ENCODE measurements at places on chromosomes 3 and 15.

GRCh38 chr15:22257047-22258008 lies 177.0 kb downstream of the OR4M2 start:
- DNase-seq = no peak

DNA sequence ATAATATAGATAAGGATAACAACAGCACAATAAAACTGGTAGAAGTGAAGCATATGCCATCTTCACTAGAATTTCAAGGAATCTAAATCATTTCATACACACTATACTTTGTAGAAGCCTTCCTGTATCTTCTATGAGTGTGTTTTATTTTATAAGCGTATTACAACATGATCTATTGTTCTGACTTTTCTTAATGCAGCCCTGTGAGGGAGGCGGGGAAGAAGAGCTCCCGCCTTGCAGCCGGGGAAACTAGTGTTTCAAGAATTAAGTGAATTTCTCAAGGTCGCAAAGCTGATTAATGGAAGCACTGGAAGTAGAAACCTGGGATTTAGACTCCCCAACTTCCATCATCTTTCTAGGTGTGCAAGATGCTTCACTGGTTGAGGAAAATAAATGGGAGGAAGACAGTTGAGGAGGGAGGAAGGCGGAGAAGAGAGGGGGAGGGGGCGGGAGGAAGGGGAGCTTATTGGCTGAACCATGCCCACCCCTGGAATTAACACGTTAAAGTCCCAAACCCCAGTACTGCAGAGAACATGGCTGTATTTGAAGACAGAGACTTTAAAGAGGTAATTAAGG lies 32.9 kb downstream of the VGLL4 start:
- no peak for DNase-seq

GRCh38 chr3:16494814-16495431 lies 18.6 kb downstream of the RFTN1 start:
- no peak for DNase-seq

- DNase-seq = no peak
Measured at GRCh38 chr15:39248204-39248603, 332.7 kb upstream of the THBS1 start.

DNA sequence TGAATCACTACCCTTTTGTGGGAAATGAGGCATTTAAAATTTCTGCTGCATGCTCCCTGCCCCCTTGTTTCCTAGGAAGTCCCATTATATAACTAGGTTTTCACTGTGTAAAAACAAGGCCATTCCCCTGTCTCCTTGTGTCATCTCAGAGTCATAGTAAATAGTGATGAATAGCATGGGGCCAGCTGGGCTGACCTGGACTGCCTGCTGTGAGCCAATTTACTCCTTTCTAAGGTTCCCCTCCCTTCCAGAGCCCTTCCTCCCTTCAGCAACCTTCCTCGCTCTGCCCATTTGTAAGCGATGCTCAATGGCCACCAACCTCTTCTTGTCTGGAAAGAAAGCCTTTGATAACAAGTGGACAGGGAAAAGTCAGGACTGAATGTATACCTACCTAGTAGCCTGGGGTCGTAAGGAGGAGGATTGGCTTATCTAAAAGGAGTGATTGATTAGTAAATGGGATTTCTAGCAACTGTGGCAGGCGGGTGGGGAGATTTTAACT lies 11.7 kb downstream of the ITGA11 start:
- no peak for DNase-seq

DNA sequence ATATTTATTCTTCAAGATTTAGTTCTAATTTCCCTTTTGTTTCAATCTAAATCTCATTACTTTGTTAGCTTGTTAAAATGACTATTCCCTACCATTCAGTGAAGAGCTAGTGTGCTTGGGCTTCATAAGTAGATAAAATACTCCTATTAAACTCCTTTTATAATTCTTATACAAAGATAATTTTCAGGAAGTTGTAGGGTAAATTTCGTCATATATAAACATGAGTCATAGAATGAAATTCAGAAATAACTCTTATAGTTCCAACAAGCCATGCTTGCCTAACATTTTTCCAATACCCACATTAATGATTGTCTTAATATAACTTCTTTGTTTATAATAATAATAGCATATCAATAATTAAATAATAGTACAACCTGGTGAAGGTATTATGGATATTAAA lies 407.3 kb downstream of the NAALADL2 start:
- no peak for DNase-seq

- no peak for DNase-seq
Measured at GRCh38 chr15:78265752-78266224, 1.4 kb downstream of the DNAJA4 start.
